ENCODE measurements at places on chromosomes 3 and 15.

DNA sequence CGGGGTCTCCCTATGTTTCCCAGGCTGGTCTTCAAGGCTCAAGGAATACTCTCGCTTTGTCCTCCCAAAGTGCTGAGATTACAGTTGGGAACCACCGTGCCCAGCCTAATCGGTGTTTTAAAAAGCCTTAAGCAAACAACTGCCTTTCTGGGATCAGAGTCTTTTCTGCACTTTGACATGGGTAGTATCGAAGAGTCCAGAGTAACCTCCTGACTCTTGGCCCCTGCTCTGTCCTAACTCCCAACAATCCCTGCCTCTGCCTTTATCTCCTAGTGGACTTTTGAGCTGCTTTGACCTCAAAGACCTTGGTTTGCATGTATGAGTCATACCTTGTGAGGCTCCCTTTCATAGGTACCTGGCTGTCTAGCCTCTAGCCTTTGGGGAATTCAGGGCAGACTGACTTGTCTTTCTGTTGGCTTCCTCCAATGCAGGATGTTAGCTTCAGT lies 21.0 kb upstream of the HACD2 start:
- no peak for DNase-seq

GRCh38 chr3:58222161-58222724 lies 11.5 kb upstream of the DNASE1L3 start:
- no peak for DNase-seq

DNA sequence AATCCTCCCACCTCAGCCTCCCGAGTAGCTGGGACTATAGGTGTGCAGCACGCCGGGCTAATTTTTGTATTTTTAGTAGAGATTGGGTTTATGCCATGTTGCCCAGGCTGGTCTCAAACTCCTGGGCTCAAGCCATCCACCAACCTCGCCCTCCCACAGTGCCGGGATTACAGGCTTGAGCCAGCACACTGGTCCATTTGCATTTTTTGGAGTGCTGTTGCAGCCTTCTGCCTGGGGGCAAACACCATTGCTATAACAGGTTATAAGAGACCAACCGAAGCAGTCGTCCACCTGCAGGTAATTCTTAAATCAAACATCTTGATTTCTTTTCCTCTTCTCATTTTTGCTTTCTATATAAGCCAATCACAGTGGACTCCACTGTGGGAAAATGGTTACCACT lies 27.7 kb downstream of the ACKR4 start:
- no peak for DNase-seq

GRCh38 chr15:93929375-93930094 lies 301.8 kb upstream of the MCTP2 start:
- DNase-seq: no peak

- peak; percentile 4 for DNase-seq
These were observed 62.7 kb upstream of the OSTN start for GRCh38 chr3:191136347-191136746.

- no peak for DNase-seq
These were observed 1037.0 kb upstream of the CFAP20DC start for GRCh38 chr3:60086811-60087210.

GRCh38 chr3:67094774-67095173 lies 96.7 kb downstream of the KBTBD8 start:
- no peak for DNase-seq

- no peak for DNase-seq
These were observed 11.0 kb upstream of the PIK3CB start for GRCh38 chr3:138845771-138846173.

DNA sequence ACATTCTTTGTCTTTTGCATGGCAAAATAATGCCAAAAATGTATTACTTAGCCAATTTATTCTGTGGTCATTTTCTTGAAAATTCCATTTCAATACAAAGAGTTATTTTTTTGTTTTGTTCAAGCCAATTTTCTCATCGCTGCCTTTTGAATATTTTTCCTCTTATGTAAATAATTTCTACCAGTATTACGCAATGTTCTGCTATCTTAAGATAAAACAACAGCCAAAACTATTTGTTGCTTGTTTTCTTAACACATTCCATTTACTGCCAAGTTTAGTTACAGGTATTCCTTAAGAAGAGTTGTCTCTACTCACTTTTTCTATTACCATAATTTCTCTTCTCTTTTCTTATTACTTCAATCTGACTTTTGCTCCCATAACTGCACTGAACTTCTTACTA lies 163.1 kb downstream of the ROBO1 start:
- no peak for DNase-seq

GRCh38 chr3:66443118-66443803 lies 57.6 kb downstream of the LRIG1 start:
- no peak for DNase-seq

DNA sequence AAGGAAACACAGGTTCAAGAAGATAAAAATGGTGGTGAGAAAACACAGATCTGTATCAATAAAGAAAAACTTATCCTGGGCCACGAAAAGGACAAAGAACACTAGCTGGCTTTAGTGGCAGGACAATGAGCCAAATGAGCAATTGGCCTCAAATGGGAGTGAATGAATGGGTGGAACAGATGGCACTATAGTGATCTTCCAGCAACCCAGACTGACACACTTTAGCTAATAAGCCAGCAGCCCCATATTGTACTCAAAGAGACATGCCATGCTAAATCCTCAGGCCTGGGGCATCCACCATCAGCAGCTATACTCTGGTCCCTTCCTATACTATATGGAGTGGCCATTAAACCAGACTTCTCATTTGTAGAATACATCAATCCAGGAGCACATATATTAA lies 60.0 kb upstream of the GADL1 start:
- no peak for DNase-seq

- no peak for DNase-seq
These were observed 226.0 kb downstream of the SNRPN start for GRCh38 chr15:25180606-25181292.

DNA sequence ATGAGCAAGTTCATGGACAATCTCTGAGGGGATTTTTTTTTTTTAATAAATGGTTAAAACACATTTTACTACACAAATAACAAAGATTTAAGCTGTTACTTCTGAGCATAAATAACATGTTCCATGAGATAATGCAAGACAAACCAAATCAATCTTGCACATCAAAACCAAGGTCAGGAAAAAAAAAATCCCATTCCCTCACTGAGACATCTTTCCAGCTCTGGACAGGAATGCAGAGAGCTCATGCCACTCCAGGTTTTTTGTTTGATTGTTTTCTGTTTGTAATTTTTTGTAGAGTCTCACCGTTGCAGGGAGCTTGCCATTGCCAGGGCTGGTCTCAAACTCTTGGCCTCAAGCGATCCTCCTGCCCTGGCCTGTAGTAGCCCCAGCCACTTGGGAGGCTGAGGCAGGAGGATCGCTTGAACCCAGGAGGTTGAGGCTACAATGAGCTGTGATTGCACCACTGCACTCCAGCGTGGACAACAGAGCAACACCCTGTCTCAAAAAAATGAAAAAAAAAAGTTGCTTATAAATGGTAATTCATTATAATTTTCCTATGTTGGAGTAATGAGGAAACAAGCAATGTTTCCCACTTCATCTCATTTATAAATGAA lies 14.0 kb downstream of the OSBPL10 start:
- no peak for DNase-seq

DNA sequence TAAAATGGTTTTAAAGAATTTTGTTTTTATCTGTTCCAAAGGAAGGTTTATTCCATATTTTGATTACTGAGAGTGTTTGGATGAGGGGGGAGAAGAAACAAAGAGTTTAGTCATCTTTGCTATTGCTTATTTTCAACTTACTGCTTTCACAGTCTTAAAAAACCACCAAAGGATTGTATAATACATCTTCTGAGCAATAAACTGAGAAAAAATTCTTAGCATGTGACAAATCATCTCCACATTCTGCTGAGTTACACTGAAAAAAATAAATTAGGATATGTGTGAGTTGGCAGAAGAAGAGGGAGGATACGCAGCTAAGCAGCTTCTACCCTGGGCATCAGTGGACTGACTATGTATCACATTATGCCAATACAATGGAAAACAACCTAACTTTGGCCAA lies 23.2 kb upstream of the ACTC1 start:
- DNase-seq: no peak

DNA sequence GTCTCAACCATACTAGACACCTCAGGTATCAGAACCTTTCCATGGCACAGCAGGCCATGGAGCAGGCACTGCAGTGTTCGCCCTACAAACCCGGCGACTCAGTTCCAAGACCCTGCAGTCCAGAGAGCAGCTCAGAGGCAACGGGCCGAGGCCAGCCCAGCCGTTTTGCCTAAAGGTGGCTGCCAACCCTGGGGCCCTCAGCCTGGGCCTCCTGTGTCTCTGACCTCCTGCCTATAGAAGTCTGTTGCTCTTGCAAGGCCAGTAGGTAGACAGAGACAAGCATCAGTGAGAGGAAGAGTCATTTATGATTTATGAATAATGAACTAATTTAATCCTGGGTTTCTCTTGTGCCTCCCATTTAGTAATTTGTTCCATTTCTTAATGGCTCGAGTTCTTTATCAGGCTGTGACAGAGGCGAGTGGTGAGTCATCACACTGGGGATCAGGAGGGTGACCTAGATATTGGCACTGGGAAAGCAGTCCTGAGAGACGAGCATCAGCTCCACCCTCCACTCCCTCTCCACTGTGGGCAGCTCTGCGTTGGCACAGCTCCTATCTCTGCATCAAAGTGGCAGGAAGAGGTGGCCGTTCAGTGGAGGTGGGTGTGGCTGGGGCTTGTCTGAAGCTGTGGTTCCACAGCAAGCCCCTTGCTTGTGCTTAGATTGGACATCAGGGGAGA lies 79.8 kb downstream of the ABHD5 start:
- no peak for DNase-seq

DNA sequence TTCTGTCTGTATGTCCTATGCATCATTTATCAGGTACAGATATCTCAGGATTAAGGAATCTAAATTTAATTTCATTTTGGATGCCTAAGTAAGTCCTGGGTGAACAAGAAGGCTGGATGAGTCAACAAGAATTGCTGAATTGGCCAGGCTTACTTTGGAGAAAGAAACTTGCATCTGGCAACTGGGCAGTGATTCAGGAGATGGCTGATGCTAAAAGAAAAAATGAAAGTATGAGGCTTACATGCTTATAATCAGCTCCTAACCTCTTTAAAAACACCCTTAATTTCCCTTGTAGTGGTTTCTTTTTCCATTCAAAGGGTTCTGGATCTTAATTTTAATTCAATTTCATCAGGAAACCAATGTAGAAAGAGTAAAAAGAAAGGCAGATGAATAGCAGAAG lies 228.8 kb upstream of the PEX5L start:
- DNase-seq: no peak

GRCh38 chr3:129121016-129121791 lies 400 bp downstream of the RAB43 start:
- DNase-seq: no peak

DNA sequence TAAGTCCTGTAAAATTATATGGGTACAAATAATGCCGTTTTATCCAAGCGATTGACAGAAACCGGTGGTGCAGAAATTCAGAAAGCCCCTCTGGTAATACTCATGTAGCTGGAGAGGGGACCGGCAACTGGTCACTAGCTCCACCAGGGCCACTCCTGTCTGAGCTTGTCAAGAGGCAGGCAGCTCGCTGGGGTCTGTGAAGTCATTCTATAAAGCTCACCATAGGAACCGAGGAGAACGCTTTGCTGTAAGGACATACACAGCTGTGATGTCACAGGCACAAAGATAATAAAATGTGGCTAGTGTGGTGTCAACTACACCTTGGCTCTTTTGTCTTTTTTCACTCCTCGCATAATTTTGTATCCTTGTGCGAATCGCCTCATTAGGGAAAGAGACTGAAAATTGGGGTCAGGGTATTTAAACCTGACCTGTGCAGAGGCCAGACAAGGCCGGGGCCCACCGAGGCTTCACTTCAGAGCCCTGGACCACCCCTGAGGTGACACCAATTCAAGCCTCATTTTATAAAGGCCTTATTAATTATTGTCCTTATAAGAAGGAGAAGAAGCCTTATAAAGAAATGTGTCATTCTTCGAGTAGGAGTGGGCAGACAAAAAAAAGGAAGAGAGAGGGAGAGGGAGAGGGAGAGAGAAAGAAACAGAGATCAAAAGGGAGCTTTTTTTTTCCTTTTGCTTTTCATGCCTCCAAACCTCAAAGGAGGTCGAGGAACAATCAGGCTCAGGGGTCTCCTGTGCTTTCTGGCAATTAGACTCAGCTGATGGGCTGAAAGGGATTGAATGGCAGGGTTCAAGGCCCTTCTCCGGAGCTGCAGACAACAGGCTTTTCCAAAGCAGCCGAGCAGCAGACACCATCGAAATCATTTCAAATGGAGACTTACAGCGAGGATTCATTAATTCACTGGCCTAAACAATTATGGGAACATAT lies 813.3 kb upstream of the ARRDC4 start:
- DNase-seq: no peak

GRCh38 chr15:48682942-48683651 lies 37.6 kb upstream of the FBN1 start:
- DNase-seq: no peak

DNA sequence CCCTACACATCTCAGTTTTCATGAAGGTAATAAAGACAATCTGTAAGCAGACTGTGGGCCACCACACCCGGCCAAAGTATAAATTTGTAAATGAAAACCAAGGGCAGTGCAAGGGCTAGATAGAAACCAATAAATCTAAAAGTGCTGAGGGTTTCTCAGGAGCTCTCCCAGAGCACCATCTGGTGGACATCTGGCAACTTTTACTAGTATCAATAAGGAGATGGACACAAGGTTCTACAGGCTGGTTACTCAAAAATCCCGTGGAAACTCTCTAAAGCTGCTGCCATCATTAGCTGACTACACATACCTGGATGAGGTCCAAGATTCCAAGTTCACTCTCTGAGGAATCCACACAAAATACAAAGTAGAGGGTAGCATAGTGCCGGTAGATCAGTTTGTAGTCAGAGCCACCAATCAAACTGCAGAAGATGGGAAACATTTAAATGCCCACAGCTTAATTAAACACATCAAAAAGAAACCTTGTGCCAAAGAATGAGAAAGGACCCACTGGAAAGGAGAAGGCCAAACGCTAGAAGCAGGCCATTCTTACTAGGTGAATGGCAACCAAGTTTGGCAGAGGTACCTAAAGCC lies 5.5 kb downstream of the AP3S2 start:
- peak; percentile 35 for DNase-seq

DNA sequence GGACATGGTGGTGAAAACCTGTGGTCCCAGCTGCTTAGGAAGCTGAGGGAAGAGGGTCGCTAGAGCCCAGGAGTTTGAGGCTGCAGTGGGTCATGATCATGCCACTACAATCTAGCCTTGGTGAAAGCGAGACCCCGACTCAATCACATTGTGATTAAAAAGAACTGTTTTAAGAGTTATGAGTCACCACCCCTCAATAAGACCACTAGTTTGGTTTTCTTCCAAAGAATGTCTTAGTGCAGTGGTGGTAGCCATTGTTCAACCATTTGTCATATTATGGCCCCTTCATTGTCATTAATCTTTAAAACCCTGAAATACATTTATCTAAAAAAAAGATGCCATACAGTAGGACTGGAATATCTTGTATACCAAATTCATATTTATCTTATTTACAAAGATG lies 48.8 kb downstream of the BLM start:
- no peak for DNase-seq

DNA sequence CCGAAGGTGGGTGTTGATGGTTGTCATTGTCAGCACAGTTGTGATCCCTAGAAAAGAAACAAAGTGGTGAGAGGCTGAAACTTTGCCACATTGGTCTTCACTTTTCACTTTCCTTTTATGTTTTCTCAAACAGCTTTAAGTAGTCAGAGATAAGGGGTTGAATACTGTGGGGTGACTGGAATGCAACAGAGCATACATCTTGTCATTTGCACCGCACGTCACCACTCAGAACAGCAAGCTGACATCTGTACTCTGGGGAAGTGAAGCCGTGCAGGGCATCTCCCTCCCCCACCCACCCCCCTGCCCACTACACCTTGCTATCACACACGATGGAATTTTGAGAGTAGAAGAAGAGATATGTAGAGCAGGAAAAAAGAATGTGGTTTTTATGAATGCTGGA lies 211.7 kb downstream of the GABRB3 start:
- no peak for DNase-seq
